ENCODE measurements at places on chromosomes 1 and 21. TPM values are rescaled to one million over a fixed set of nuclear protein-coding genes. Genes with fewer than 3 reads are reported as not detected.

The KCNK1 gene
- 0.11 TPM for total RNA-seq

The UTS2 gene
- total RNA-seq: not detected

The S100PBP gene
- total RNA-seq: 107 TPM

The PIGC gene
- 39.4 TPM for total RNA-seq

The GRHL3 gene
- 1.1 TPM for total RNA-seq

The ADORA1 gene
- total RNA-seq: 3.2 TPM

All from neural progenitor cell (in vitro differentiated cells).